RWPE2 (cell line): ENCODE measurements at places on chromosomes 13 and 19.

DNA sequence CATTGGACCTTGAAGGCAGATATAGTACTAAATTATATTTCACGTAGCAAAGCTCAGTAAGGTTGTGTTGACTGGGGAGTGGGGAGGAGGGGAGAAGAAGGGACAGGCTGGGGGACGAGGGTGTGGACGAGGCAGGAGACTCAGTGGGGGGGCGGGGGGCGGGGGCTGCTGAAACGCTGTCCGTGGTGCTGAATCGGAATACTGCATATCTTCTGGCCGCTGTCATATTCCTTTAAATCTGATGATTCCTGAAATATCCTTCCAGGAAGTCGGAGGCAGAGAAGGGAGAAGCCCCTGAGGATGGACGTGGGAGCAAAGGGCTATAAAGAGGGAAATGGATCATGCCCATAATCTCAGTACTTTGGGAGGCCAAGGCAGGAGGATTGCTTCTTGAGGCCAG lies 34.7 kb upstream of the CASP14 start:
- DNase-seq = no peak

- DNase-seq = no peak
Measured at GRCh38 chr19:51507640-51508058, 6.0 kb upstream of the SIGLEC12 start.

- DNase-seq = no peak
Measured at GRCh38 chr19:33771384-33772101, 25.1 kb upstream of the KCTD15 start.

DNA sequence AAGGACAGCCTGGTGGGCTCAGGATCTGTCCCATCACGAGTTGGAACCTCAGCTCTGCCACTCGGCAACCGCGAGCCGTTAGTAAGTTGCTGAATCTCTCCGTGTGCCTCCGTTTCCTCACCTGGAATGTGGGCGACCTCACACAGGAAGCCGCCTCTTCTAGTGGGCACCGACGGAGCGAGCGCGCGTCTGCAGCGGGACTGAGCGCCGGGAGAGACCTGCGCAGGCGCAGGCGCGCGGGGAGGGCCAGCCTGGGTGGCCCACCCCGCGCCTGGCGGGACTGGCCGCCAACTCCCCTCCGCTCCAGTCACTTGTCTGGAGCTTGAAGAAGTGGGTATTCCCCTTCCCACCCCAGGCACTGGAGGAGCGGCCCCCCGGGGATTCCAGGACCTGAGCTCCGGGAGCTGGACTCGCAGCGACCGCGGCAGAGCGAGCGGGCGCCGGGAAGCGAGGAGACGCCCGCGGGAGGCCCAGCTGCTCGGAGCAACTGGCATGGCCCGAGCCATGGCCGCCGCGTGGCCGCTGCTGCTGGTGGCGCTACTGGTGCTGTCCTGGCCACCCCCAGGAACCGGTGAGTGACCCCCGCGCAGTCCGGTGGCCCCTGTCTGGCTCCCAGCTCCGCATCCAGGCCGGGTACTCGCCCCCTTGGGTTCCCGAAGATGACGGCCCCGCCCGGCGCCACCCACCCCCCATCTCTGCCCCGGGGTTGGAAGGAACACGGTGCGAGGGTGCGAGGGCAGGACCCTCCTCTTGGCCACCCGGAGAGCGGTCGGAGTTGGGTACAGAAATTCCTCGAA lies at the start of gene PVR:
Gene PVR, plus strand, starts transcription at position 306 of the 797 bp plus-strand sequence. Its CDS starts 187 bp downstream, at position 493.
- peak; percentile 75 for DNase-seq

- DNase-seq = no peak
Measured at GRCh38 chr13:94928127-94928775, 215.9 kb upstream of the SOX21 start.

GRCh38 chr13:72983085-72983768 lies 75.6 kb upstream of the KLF5 start:
- no peak for DNase-seq

DNA sequence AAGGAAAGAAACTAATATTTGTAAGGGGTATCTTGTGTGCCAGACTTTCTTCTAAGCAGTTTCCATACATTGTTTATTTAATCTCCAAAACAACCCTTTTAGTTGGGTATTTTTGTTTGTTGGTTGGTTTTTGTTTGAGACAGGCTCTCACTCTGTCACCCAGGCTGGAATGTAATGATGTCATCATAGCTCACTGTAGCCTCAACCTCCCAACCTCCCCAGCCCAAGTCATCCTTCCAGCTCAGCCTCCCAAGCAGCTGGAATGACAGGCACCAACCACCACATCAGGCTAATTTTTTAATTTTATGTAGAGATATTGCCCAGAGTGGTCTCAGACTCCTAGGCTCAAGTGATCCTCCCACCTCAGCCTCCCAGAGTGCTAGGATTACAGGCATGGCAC lies 41.2 kb upstream of the LSM14A start:
- DNase-seq = no peak

DNA sequence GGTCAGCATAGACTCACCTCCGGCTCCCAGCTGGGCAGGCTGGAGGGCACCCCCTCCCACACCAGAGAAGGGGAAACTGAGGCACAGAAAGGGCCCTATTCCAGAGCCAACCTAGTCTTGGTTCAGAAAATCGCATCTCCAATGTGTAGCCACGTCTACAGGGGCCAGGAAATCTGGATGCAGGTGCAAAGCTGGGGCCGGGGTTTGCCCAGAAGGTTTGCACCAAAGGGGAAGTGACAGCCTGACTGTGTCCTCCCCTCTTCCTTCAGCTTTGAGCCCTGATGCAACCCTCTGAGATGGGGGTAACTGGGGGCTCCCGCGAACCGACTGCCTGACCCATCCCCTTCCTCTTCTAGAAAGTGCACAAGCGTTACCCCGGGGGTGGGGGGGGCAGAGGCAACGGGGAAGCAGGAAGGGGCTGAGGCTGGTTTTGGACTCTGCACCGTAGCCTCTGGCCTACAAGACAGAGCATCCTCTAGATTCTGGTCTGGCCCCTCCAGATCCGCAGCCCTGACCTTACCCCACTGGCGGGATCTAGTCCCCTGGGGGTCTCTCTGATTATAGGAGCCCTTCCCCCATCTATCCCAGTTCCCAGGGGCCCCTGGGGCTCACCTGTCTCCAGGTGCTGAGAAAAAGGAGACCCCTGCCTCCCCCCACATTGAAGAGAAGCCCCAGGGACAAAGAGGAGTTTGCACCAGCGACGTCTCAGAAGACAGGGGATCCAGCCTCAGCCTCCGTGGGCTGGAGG lies 1.1 kb upstream of the ONECUT3 start:
- no peak for DNase-seq

DNA sequence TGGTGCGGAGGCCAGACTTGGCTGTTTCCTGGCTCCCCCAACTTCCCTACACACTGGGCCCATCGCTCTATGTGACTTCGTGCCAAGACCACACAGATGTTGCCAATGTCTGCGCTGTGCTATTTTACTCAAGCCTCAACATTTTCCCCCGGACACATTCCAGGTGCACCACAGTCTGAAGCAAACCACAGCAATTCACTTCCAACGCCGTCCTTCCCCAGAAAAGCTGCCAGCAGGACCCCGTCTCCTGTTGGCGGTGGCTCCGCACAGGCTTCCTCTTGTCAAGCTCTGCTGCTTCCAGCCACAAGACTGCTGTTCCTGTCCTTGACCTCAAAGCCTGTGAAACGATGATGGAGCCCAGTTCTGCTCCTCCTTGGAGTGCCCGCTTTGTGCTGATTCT lies 100.7 kb downstream of the CRYL1 start:
- DNase-seq = no peak

DNA sequence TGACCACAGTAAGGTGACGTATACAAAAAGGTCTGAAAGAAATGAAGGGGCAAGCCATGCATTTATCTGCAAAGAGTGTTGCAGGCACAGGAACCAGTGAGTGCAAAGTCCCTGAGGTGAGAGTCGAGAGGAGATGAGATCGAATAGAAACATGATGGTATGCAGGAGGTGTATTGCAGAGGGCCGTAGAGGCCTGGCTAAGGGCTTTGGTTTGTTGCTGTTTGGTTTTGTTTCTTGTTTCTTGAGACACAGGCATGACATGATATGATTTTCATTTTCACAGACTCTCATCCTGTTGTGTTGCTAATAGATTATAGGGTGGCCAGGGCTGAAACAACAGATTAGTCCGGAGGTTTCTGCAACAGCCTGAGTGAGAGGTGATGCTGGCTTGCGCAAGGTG lies 80.4 kb downstream of the HSPH1 start:
- DNase-seq = no peak

DNA sequence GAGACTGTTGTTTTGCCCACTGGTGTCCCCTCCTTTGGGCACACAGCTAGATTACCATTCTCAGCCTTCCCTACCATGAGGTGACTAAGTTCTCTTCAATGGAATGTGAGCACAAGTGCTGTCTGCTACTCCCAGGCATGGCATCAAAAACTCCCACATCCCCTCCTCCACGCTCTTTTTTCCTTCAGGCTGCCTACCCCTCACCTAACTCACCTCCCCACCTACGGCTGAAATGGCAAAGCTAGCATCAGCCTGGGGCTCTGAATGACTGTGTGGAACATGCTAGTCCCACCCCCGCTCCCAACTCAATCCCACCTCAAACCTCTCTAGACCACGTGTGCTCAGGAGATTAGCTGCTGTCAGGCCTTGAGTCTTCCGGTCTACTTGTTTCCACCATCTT lies 512.2 kb downstream of the DIAPH3 start:
- DNase-seq = no peak

GRCh38 chr13:99778500-99778899 lies 193.1 kb downstream of the ZIC5 start:
- DNase-seq = no peak

- no peak for DNase-seq
Measured at GRCh38 chr13:25117312-25117711, 21.4 kb downstream of the PABPC3 start.

- no peak for DNase-seq
Measured at GRCh38 chr13:54637366-54637765, 1608.8 kb downstream of the OLFM4 start.

DNA sequence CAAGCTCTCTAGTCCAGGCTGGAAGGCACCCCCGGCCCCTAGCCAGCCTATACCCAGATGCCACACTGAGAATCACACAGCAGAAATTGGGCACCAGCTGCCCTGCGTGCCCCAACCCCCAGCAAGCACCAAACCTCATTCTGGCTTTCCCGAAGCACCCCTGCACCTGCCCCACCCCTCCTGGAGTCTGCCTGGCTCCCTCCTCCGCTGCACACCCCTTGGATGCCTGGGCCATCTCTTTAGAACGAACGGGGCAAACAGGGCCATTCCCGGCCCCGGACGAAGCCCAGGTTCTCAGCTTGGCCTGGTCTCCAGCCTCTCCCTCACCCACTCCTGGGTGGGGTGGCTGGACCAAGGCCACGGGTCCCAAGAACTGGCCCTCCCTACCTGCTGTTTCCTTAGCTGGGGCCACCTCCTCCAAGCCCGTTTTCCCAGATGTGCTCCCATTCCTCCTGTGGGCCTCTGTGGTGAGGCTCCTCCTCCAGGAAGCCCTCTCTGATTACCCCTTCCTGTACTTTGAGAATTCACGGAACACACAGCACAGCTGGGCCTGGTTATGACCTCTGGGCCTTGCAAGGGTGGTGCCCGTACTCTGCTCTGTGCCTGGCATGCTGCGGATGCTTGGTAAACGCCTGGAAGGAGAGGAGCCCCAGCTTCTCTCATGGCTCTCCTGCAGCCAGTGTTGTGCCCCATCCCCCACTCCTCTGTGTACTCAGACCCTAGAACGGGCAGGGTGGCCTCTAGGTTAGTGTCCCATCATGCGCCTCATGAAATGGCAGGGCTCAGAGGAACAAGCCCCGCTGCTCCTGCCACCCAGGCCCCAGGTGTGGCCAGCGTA lies 21.4 kb downstream of the CEBPG start:
- peak; percentile 55 for DNase-seq

GRCh38 chr13:60226507-60226906 lies 62.8 kb upstream of the DIAPH3 start:
- no peak for DNase-seq

GRCh38 chr13:28655561-28655960 lies 3.4 kb upstream of the POMP start:
- no peak for DNase-seq

- DNase-seq = no peak
Measured at GRCh38 chr13:43475140-43475539, 311.6 kb downstream of the ENOX1 start.

GRCh38 chr13:33678906-33679657 lies 138.9 kb upstream of the RFC3 start:
- DNase-seq = no peak

- DNase-seq = no peak
Measured at GRCh38 chr19:34275705-34276104, 21.4 kb downstream of the GARRE1 start.

DNA sequence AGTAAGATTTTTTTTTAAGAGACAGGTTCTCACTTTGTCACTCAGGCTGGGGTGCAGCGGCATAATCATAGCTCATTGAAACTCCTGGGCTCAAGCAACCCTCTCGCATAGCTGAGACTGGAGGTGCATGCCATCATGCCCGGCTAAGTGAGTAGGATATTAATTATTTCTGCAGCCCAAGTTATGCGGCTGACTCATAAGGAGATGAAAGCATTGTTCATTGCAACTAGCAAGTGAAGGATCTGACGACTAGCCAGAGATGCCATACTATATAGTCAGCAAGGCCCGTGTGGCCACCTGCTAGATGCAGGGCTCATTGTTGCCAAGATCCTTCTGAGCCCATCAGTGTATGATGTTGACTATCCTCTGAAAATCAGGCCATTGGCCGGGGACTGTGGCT lies 45.2 kb downstream of the ABCC4 start:
- DNase-seq = peak; percentile 84

DNA sequence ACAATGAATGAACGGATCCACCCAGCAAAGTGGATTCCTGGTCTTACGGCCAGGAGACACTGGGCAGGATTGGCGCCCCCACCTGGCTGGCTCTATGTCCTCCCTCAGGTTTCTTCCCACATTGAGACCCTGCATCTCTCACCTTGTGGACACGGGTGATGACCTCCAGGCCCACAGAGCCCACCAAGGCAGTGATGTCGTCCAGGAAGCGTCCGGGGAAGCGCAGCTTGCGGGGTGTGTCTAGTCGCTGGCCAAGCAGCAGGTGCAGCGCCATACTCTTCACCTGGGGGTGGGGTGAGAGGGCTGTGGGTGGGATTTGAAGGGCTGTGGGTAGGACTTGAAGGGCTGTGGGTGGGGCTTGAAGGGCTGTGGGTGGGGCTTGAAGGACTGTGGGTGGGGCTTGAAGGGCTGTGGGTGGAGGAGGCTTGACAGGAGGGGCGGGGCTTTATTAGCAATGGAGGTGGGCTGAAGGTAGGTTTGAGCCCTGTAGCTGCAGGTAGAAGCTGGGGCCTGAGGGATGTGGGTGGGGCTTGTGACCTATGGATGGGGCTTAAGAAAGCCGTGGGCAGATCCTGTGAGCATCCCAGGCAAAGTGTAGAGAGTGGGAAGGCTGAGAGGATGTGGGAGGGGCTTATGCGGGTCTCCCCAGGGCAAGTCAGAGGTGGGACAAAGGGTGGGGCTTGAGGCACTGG lies 12.1 kb upstream of the ANGPTL8 start:
- no peak for DNase-seq

DNA sequence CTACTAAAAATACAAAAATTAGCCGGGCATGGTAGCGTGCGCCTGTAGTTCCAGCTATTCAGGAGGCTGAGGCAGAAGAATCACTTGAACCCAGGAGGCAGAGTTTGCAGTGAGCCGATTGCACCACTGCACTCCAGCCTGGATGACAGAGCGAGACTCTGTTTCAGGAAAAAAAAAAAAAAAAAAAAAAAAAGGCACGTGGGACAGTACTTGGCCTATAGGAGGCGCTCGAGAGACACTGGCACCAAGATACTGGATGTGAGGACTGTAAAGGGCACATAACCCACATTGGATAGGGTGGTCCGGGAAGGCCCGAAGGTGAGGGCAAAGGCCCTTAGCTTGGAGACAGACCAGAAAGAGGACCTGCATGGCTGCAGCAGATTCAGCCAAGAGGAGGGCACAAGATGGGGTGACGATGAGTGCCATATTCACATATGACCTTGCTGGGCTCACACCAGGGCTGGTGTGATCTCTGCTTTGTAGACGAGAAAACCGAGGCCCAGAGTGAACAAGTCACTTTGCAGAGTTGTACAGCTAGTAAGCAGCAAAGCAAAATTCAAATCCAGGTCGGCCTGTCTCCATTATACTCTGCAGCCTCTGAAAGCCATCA lies 89.4 kb downstream of the DPF1 start:
- no peak for DNase-seq
